ENCODE measurements at places on chromosomes 5 and 9.

DNA sequence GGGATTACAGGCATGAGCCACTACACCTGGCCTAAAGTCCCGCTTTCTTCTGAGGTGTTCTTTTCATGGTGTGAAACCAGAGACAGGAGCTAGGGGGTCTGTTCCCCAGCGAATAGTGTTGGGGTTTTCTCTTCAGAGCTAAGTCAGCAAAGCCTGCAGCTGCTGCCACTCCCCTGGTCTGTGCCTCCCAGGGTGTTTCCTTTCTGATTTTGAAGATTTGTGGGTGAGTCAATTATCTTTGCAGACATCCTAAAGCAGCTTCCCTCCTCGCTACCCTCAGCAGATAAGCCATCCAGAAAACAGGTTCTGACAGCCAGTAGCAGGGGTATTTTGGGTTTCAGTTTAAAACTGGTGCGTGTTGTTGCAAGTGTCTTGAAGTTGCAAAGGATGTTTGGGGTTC lies 72.0 kb upstream of the IQGAP2 start:
- no peak for DNase-seq
- H3K27ac ChIP-seq: no peak overlapping the region
- no peaks in the 10 kb centered on the region for H3K27me3 ChIP-seq
- no peaks in the 10 kb centered on the region for H3K36me3 ChIP-seq

DNA sequence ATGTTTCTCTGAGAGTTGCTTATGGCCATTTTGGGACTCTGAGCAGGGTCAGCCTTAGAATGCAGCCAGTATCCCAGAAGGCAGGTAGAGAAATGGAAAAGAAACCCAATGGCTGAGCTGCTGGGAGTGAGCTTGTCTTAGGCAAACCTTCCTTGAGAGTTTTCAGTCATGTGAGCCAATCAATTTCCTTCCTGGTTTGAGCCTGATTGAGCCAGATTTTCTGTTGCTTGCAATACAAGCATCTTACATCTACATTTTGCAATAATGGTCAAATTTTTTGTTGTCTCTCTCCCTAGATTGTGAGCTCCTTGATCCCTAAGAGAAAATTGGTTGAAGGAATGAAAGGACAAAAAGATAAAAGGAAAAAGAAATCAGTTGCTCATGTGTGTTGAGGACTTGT lies 155.3 kb downstream of the SNX18 start:
- H3K4me1 ChIP-seq: peaks cover 14% of the 10 kb centered on the region
- H3K27ac ChIP-seq: no peak overlapping the region
- H3K27me3 ChIP-seq: no peaks in the 10 kb centered on the region
- H3K4me3 ChIP-seq: no peak overlapping the region

DNA sequence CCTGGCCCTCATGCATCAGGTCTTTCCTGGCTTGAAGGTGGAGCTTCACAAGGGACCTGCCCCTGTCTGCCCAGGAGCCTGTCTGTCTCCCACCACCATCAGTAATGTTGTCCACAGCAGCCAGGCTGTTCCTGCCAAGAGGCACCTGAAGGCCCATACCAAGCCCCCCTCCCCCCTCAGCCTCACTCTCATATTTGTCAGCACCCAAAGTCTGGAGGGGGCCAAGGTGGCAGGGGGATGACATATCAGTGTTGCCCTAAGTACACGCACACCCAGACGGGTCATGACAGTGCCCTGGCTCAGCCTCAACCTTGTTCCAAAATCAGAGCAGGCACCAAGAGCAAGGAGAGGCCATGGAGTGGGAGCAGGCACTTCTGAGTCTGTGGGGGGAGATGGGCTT lies 27.2 kb upstream of the CYLC2 start:
- H3K4me3 ChIP-seq: no peak overlapping the region
- H3K36me3 ChIP-seq: no peaks in the 10 kb centered on the region
- H3K4me1 ChIP-seq: no peaks in the 10 kb centered on the region
- DNase-seq: no peak

DNA sequence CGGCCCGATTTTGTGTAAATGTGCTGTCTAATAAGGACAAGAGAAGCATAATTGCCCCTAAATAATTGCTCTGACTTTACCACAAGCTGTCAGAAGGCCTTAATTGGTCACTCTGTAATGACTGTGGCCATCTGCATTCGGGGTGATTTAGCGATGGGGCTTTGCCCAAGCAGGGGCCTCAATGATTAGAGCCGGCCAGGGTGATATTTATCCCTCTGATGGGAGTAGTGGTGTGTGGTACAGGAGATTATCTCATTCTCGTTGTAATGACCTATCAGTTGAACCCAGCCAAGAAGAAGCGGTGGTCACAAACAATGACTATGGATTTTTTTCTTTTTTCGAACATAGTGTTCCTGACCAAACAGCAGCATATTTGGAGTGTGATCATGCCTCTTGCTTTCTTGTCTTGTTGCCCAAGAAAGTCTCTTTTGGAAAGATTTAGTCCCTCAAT lies 72.0 kb upstream of the SAP30L start:
- H3K27ac ChIP-seq: no peak overlapping the region
- no peaks in the 10 kb centered on the region for H3K27me3 ChIP-seq

GRCh38 chr9:79577969-79578723 lies 6.4 kb downstream of the TLE4 start:
- no peak overlapping the region for H3K4me3 ChIP-seq
- no peaks in the 10 kb centered on the region for H3K36me3 ChIP-seq
- DNase-seq: no peak

DNA sequence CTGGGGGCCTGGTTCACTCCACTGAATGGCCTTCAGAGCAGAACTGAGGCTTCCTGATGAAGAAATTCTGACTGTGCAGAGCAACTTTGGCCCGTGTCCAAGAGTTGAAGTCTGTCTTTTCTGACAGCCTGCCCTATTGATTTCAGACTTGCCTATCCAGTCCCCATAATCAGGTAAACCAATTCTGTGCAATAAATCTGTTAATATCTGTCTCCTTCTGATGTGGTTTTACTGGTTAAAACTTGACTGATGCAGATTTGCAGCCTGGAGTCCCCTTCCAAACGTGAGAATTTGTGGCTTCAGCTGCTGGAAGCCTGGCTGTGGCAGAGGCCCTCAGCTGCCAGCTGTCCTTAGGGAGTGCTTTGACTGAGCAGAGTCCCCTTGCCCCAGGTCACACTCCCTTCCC lies 283.9 kb upstream of the ANKRD55 start:
- no peak overlapping the region for H3K4me3 ChIP-seq
- no peaks in the 10 kb centered on the region for H3K36me3 ChIP-seq
- DNase-seq: peak; percentile 59
- no peaks in the 10 kb centered on the region for H3K27me3 ChIP-seq
- peaks cover 33% of the 10 kb centered on the region for H3K4me1 ChIP-seq

Measured in thyroid gland (tissue), 4 donors.